Hematopoietic multipotent progenitor cell (in vitro differentiated cells): ENCODE measurements at places on chromosomes 4 and X. TPM values are rescaled to one million over a fixed set of nuclear protein-coding genes. Genes with fewer than 3 reads are reported as not detected.

- DNase-seq, result no peak
Observed at GRCh38 chrX:39895218-39896110, 202.3 kb downstream of the BCOR start.

DNA sequence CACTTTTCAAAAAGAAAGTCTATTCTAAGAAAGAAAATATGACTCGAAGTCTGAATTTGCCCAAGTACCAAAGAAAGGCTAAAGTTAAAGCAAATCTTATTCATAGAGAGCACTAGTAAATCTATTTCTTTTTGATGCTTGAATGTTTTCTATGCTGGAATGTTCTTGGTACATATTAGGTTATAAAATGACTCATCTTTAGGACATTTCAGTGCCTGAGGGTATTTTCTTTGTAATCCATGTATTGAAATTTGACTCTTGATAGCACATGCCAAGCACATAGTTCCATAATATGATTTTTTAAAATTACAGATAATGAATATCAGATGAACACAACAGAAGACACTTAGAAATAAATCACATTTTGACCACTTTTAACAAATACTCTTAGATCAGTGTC is 232.8 kb downstream of the TRIML1 start:
- no peak for DNase-seq

GRCh38 chr4:141802333-141802732 is 165.9 kb downstream of the IL15 start:
- no peak for DNase-seq

DNA sequence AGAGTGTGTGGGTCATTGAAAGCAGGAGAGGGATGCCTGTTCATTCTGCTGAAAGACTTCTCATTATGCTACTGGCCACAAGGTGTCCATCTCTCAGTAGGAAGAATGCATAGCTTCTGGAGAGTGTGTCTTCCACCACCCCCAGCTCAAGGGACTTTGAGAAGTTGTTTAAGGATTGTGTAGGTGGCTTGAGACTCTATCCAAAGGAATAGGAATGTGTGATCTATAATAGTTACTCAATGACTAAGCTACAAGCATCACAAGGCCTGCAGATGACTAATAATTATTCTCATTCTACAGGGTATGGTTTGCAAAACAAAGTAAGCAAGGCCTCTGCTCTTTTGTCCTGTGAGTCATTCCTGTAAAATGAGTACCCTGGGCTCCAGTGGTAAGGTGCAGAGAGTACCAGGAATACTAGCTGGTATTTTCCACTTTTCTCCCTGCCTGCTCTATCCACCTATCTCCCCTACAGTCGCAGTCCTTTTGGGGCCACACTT is 279.8 kb upstream of the BOD1L1 start:
- DNase-seq, result peak; percentile 28

DNA sequence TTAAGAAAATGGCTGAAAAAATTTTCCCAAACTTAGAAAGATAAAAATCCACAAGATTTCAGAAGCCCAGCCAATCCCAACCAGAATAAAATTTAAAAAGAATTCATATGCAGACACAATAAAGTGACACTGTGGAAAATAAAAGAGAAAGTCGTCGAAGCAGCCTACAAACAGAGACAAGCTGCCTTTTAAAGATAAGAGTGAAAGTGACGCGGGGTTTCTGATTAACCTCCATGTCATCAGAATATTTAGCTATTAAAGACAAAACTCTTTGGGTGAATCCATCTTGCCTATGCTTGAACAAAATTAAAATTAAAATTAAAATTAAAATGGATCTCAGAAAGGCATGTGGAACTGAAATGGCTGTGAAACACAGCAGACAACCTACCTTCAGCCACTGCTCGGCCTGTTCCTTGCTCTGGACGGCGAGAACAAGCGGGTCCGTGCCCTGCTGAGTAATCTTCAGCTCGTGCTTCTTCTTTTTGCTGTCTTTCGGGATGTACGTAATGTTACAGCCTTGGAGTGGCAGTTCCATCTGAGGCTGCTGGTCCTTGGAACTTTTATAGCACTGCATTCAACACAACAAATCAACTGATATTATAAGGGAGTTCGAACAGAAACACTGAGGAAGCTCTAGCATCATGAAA is 101.4 kb downstream of the AFAP1 start:
- DNase-seq, result no peak

DNA sequence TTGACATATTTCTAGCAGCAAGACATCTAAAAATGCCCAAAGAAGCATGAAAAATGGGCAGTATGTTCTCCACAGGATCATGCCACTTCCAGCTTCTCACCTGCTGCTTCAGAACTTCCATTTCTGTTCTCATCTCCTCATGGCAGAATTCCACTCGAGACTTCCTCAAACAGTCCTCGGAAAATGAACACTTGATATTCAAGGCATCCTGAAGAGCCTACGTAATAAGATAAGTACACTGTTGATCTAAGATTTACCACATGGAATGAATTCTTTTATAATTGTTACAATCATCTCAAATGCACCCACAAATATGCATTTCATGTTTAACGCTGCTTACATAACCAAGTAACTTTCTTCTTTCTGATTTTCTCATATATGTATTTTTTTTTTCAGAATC is 14.1 kb downstream of the TNIP3 start:
- no peak for DNase-seq

DNA sequence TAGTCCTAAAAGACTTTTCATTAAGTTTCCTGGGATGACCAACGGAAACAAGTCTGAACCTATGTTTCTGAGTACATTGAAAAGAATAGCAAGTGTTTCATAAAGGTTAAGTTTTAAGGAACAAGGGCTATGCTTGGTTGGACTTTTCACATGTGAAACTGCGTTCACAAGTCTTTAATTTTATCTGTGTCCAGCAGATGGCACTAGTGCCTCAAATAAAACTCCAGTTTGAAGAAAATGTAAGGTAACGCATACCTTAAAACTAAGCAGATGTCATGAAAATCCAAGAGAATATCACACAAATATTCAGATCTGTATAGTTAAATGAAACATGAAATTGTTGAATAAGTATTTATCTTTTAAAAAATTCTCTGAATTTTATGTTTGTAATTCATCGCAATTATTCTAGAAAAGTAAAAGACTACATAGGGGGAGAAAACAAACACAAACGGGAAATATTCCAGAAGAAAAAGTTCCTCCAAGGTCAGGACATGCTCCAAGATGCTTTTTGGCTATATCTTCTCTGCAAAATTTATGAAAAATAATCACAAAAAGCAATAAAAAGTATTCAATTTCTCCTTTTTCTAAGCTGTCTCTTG is 89.6 kb upstream of the MAD2L1 start:
- peak; percentile 64 for DNase-seq

GRCh38 chrX:103175944-103176753 is 38.8 kb upstream of the BEX4 start:
- peak; percentile 25 for DNase-seq

DNA sequence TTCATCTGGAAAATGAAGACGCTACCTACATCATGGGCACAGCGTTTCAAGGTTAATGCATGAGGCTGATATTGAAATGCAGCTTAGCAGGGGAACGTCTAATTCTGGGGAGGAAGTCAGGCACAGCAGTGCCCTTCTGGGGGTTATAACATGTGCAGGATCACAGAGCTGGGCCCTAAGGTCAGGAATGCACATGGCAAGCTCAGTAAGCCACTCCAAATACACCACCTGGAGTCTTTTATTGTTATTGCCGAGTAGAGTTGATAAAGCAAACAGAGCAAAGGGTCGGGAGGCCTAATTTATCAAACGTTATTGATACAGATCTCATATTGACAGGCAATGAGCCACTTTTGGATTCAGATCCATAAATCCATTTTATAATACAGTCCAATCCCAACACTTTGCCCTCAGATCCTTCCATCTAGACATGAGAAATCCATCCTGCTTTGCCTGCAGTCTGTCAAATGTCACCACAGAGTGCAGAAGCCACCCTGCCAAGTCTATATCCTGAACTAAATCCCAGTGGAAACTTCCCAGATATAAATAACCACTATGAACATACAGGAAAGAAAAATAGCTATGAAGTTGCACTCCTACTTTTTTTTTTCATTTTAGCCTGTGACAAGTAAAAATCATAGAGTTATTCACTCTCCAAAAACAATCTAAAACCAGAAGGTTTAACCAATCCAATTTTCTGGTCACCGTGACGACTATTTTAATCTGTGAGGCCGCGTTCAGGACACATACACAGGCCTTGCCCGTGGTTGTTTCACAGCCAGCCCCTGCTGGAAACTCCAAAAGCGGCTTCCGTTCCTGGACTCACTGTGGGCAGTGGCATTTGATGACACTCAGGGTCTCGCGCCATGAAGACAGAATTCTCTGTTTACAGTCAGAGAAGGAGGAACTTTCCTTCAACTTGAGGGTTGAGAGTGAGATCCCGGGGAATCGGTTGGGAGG is 335.4 kb downstream of the DHX15 start:
- DNase-seq, result no peak

- no peak for DNase-seq
Observed at GRCh38 chr4:51925307-51925706, 82.4 kb downstream of the DCUN1D4 start.

DNA sequence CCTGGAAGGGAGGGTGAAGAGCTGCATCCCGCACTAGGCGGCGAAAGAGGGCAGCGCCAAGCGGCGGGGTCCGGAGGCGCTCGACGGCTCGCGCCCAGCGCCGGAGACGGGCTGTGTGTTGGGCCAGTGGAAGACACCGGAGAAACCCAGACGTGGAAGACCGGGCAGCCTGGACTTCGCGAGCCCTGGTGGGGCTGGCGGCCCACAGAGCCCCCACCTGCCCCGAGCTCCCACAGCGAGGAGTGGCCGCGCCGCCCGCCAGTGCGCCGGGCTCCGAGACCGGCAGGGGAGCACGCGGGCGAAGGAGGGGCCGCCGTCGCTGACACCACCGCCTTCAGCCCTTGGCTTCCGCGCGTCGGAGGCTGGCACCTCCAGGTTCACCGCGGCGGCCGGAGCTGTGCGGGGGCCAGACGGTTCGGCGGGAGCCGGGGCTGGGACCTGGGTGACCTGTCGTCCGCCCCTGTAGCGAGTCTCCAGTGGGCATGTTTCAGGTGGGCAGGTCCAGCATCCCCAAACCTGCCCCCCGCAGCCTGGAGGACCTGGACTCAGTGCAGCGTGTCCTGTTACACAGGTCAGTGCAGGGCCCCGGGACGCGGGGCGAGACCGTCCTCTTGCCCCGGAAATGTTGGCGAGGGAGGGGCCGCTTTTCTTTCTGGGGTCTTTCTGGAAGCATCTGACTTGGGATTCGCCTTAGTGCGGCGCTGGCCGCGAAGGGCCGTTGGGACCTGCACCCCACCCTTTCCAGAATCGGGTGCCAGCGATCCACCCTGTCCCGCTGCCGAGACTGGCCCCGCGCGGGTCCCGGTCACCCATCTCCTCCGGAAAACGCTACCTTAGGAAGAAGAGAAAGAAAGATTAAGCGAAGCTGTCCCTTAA is 9.6 kb upstream of the INTU start:
- DNase-seq, result peak; percentile 54

GRCh38 chr4:20698820-20699219 is 1.4 kb upstream of the PACRGL start:
- DNase-seq, result no peak

- no peak for DNase-seq
Observed at GRCh38 chr4:6172093-6172926, 28.0 kb downstream of the JAKMIP1 start.

- no peak for DNase-seq
Observed at GRCh38 chr4:77145842-77146185, 11.2 kb upstream of the CCNG2 start.

DNA sequence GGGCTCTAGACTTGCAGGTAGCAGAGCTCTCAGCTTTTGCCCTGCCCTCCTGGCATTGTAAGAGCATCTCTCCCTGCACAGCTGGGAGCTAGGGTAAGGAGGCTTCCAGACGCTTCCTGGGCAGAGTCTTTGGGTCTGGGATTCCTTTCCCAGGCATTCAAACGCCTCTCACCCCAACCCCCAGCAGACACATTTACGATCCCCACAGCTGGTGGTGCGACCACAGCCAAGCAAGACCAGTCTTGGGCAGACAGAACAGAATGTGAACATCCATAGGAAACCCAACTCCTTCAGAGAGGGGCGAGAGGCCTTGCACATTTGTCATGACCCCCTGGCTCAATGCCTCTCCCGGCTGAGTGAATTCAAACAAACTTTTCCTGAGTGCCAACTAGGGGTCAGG is 38.1 kb upstream of the CD99L2 start:
- DNase-seq, result no peak

- no peak for DNase-seq
Observed at GRCh38 chrX:10828640-10829039, 208.3 kb upstream of the MID1 start.

DNA sequence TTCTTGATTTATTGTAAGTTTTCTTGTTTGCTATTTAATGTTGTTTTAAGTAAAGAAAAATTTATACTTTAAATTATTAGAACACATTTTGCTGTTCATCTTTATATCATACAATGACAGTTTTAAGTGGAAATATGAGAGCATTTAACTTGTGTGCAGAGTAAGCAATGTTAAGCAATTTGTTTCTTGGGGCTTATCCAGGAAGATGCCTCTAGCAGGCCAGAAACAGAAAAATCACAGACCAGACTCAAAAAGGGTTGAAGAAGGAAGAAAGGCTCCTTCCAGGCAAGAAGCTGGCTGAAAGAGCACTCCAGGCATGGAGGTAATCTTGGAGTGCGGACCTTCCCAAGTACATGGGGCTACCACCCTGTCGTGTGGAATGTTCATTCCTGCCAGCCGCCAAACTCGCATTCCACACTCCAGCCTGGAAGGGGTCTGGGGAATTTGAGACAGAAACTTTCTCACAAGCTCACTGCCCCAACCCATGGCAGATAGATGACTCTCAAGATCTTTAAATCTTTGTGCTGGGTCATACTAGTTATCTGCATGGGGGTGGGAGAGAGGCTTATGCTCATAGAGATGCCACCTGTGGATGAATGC is 1521.3 kb upstream of the AGA start:
- no peak for DNase-seq

- DNase-seq, result no peak
Observed at GRCh38 chr4:25032126-25032525, 1.4 kb upstream of the LGI2 start.

DNA sequence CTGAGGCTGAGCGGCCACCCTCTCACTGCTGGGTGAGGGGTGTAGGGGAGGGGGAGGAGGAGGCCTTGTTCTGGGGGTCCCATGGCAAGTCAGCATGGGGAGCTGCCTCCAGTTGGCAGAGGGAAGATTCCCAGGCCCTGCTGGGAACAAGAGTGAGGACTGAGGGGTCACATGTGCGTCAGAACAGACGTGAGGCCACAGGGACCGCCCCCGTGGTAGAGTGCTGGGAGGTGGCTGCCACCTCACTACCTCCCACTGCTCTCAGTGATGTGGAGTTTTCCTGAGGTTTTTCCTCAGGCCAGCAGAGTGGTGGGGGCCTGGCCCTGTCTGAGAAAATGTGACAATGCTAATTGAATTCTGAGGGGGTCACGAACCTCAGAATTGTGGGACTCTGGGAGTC is 568 bp downstream of the MAGEC1 start:
- DNase-seq, result no peak

GRCh38 chr4:78592088-78592783 is 40.7 kb downstream of the ANXA3 start:
- DNase-seq, result no peak

The METTL14 gene
- total RNA-seq, result 9.2 TPM

The ITGB1BP2 gene
- 1.1 TPM for total RNA-seq

The IGSF1 gene
- total RNA-seq, result under 0.01 TPM

The TLR6 gene
- total RNA-seq, result 4.3 TPM

The SPON2 gene
- 4.0 TPM for total RNA-seq
